ENCODE measurements at places on chromosomes 3 and 15.

DNA sequence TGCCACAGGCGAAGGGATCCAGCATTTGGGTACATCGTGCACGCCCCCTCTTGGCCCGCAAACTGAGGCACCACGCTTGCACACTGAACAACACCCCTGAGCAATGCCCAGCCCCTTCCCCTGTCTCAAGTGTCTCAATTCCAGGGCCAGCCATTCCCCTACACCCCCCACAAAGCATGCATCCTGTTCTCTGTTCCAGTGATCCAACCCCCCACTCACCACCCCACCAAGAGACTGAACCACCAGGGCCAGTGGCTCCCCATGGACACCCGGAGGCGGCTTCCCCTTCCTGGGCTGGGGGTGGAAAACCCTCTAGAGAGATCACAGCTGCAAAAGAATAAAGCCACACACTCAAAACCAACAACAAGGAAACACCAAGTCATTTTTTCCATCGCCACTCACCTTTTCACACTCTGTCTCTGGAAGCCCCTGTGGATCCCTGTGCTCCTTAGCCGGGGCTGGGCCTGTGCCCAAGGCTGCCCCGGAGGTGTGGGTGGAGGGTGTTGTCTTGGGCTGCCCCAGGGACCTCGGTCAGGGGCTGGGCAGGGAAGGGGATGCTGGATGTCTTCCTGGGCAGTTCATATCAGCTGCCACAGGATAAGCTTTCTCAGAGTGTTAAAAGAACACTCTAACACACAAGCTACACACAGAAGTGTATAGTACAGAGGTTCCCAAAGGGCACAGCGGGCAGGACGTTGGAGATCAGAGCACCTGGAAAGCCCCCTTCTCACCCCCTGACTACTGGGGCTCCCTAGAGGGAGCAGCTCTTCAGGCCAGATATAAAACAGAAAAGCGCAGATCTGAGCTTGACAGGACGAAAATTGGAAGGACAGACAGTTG, 92.5 kb downstream of the CHSY1 start:
- DNase-seq, result no peak

GRCh38 chr3:60090548-60090947, 1040.7 kb upstream of the CFAP20DC start:
- no peak for DNase-seq

DNA sequence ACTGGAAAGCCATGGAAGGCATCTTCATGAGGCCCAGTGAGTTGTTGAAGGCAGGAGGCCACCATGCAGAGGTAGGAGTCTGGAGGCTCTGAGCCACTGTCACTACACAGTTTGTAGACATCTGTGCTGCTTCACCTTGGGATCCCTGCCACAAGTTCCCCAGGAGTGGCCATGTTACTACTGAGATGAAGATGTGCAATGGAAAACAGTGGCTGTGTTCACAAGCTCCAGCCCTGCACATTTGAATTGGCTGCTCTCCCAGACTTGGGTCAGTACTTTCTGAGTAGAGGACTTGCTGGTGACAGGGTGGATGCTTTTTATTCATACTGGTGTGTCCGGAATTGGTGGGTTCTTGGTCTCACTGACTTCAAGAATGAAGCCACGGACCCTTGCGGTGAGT, 86.9 kb upstream of the C15orf39 start:
- no peak for DNase-seq

- no peak for DNase-seq
Observed at GRCh38 chr3:162629372-162629771, 1132.8 kb downstream of the OTOL1 start.

DNA sequence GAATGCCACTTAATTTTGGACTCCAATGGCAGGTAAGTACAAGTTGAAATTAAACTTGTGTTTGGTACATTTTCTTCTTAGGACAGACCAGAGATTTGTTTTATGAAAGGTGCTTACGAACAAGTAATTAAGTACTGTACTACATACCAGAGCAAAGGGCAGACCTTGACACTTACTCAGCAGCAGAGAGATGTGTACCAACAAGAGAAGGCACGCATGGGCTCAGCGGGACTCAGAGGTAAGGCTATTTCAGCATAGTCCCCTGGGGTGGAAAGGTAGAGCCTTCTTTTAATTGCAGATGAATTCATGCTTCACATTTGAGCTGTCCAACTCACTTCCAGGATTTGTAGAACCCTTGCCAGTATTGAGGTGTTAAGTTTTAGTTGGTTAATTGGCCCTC, 51.4 kb downstream of the ASTE1 start:
- no peak for DNase-seq

DNA sequence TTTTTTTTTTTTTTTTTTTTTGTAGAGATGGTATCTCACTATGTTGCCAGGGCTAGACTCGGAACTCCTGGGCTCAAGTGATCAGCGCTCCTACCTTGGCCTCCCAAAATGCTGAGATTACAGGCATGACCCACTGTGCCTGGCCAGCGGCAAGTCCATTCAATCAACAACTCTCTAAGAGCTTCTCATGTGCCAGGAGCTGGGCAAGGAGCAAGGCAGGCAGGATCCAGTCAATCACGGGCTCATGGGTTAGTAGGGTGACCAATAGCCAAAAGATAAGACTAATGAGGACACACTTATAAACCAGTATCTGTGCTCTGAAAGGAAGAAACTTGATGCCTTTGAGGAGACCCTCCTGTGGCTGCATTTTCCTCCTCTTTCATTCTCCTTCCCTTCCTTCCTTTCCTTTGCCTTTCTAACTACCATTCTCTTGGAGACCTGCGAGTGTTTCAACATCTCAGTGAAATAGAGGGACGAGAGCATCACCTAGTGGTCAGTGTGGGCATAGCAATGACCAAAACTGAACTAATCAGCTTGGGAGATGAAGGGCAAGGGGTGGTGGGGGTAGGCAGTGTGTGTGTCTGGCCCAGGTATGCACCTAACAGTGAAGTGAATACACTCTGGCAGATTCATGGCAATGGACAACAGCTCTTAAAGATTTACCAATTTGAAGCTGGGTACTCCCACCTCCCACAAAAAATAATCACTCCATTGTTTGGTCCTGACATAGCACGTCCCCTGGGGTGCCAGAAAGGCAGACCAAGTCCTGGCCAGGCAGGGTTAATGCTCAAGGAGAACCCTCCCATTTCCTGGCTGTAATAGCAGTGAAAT, 6.3 kb downstream of the RPP25 start:
- DNase-seq, result peak; percentile 74

- DNase-seq, result no peak
Observed at GRCh38 chr3:11273891-11274291, 1.7 kb downstream of the ATG7 start.

DNA sequence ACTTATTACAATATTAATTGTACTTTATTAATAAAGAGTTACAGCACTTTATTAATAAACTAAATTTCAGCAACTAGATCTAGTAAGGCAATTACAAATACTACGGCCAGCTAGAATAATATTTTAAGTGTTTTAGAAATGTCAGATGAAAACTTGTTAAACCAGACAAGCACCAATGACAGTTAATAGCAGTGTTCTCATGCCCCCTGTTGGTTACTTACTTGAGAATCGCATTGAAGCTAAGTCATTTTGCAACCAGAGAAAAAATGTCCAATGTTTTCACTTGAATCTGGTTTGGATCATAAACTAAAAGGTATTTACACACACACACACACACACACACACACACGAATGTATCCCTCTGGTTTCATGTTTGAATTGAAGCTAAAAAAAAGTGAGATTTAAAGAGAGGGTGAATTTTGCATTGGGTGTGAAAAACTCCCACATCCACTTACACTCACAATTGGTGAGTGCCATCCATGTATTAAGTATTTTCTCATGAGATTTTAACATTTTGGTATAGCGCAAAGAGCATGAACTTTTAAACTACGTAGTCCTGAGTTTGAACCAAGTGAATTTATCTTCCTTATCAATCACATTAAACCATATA, 347.7 kb downstream of the ZBBX start:
- DNase-seq, result no peak

GRCh38 chr15:57496946-57497869, 94.5 kb upstream of the MYZAP start:
- no peak for DNase-seq

GRCh38 chr3:10015461-10015904, 10.8 kb upstream of the FANCD2 start:
- DNase-seq, result no peak

- DNase-seq, result no peak
Observed at GRCh38 chr3:11162401-11163345, 8.4 kb downstream of the HRH1 start.

DNA sequence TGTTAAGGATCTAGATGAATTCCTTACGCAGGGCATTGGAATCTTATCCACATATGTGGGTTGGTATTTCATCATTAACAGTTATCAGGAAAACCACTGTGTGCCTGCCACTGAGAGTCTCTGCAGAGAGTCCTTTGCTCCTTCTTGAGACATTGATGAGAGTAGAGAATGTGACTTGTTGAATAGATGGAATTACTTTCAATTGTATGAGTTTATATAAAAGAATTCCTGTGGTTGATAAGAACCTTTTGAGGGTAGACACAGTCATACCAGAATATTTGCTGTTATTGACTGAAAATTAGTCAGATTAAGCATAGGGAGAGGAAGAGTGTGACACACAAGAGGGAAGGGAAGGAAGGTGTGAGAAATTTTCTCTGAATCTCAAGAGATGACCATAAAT, 30.8 kb downstream of the ARHGEF26 start:
- DNase-seq, result no peak

DNA sequence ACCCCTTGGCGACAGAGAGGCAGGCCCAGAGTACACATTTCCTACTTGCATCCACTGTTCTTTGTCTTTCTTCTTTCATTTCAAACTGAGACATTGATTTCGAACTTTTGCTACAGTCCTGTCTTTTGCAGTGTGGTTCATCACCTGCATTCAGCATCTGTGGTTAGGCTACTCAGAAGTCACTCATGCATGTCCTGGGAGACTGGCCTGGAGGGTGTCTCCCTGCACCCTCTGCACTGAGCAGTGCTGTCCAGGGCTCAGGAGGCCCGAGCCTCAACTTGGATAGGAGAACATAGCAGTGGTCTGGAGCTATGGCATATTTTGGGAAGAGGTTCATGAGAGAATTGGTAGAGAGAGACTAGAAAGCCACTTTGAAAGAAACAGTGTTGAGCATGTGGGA, 240.2 kb upstream of the TPRG1 start:
- DNase-seq, result no peak

DNA sequence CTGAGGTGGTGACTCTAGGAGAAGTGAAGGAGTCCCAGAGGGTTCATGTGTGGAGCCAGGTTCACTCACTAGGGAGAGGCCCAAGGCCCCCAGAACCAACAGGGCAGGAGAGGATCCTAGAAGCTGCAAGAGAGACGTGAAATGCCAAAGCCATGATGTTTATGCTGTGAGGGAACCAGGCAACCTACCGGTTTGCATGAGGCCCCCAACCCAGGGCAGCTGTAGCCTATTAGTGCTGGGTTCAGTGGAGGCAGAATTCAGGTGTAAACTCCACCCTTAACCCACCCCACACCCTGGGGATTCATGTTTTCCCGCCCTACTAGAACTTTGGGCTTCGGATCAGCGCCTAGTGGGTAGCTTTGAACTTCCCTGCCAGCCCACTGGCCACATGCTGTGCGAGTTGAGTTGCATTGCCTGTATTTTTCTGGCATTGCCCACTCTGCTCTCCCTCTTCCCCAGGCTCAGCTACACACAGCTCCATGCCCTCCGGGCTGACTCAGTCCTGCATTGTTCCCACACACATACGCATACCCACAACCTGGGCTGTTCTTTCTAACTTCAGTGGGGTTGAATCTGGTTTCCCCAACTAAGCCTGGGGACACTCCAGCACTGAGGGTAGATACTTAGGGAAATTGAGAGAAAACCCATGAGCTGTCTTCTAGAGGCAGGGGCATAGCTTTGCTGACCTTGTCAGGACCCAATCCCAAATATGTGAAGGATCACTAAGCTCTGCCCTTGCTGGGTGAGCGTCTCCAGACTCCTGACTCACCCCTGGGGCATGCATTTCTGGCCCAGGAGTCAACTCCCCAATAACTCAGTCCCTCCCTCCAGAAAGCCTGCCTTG, 2.0 kb upstream of the ZBTB47 start:
- DNase-seq, result no peak

DNA sequence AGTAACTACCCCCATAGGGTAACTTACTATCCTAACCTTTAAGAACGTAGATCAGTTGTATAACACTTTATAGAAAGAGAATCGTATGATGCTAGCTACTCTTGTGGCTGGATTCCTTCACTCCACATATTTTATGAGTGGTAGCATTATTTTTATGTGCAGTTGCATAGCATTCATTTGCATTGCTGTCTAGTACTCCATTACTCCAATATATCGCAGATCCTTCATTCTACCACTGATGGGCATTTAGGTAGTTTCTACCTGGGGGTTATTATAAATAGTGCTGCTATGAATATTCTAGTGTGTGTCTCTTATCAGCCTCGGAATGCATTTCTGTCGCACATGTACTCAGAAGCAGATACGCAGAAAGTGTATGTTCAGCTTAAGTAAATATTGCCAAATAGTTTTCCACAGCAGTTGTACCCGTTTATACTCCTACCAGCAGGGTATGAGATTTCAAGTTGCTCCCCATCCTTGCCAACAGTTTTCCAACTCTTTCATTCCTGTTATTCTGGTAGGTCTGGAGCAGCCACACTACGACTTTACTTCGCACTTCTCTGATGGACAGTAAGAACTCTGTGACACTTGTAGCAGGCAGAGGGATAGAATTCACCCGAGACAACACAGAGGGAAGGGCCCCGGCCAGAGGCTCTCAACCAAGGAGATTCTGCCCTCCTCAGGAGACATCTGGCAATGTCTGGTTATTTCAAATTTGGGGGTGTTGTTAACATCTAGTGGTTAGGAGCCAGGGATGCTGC, 9.8 kb upstream of the VGLL4 start:
- DNase-seq, result no peak

- DNase-seq, result no peak
Observed at GRCh38 chr3:177133860-177134815, 63.1 kb downstream of the TBL1XR1 start.

- DNase-seq, result peak; percentile 72
Observed at GRCh38 chr3:111717601-111718000, 122.5 kb upstream of the ZBED2 start.

DNA sequence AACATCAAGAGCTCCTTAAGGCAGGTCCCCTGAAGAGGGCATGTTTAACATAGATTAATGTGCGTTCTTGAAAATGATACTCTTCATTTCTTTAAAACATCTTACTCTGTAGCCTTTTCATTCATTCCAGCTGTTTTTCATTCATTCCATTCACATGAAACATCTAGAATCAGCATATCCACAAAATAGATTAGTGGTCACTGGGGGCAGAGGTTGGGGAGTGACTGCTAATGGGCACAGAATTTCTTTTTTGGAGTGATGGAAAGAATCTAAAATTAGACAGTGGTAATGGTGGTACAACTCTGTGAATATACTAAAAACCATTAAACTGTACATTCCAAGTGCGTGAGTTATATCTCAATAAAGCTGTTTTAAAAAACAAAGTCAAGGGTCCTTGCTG, 15.4 kb upstream of the CXCR6 start:
- no peak for DNase-seq

- DNase-seq, result no peak
Observed at GRCh38 chr15:94366781-94367180, 135.4 kb downstream of the MCTP2 start.

GRCh38 chr15:63597038-63597790, at the start of gene FBXL22:
Gene FBXL22 (plus strand): TSS chr15:63597387. CDS start chr15:63597393, 6 bp downstream.
- no peak for DNase-seq

DNA sequence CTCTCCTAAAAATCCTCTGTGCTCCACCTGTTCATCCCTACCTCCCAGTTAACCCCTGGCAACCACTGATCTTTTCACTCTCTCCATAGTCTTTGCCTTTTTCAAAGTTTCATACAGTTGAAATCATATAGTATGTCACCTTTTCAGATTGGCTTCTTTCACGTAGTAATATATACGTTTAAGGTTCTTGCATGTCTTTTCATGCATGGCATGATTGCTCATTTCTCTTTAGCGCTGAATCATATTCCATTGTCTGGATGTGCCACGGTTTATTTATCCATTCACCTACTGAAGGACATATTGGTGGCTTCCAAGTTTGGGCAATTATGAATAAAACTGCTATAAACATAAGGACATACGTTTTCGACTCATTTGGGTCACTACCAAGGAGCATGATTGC, 28.7 kb downstream of the GLCE start:
- no peak for DNase-seq

All from CD4-positive, alpha-beta T cell treated with Interleukin-6 at 100 ng/mL for 8 hours (primary cell).